ENCODE measurements at places on chromosomes 2 and 18.
A peak's percentile ranks its signal among the peaks of the same experiment; 100 is the strongest.

- peak; percentile 78 for DNase-seq
These were observed 41.7 kb upstream of the RND3 start for GRCh38 chr2:150528861-150529801.

DNA sequence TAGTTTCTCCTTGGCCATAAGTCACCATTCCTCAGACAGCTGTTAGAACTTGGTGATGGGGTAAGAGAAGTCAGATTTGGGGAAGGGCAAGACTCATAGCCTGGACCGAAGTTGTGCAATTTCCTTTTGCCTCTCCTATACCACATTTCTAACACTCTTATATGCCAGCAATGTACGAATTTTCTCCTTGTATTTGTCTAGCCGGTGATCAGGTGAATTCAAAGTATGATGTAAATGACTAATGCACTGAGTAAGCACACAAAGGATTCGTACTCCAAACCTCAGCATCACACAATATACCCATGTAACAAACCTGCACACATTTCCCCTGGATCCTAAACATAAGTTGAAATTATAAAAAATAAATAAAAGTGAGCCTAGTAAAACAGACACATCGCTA lies 1143.5 kb upstream of the CELF4 start:
- DNase-seq: no peak

DNA sequence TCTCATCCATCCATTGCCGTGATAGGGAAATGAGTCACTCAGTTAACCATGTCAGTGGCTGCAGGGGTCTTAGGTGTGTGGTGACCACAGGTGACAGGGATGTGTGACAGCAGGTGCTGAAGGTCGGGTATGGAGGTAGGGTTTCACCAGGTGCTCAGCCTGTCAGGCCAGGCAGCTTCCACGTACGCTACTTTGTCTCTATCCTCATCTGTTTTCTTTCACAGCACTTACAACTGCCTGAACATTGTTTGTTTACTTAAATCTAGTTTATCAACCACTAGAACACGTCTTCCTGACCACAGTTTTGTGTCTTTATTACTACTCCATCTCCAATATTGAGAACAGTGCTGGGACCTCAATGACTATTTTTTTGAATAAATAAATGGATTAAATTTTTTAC lies 11.4 kb upstream of the UXS1 start:
- DNase-seq: no peak

GRCh38 chr18:13620206-13620672 lies 106.1 kb downstream of the FAM210A start:
- no peak for DNase-seq

- DNase-seq: no peak
These were observed 76.9 kb downstream of the ZNF532 start for GRCh38 chr18:58941426-58942099.

DNA sequence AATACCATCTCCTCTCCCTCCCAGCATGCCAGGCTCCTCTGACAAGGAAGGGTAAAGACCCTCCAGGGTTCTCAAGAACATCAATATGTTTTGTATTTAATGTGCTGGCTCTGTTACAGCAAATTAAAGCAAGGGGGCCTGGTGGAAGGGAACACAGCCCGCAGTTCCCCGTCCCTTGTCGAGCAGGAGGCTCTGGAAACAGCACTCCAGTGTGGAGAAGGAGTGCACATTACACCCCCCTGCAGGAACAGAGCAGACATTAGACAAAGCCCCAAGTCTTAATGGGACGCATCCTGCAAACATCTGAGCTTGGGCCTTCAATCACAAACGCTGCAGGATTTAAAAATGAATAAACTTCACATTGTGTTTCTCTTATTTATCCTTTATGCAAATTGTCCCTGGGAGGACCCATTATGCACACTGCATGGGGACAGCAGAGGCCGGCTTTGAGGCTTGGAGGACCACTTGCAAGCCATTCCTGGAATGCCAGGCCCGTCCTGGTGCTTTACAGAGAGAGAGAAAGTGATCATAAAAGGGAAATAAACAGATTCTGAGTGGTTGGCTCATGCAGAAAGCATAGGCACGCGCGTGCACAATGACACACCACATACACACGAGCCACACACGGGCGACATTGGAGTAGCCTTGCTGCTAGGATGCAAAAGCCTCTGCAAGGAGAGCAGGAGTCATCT lies 328.7 kb downstream of the SMAD2 start:
- DNase-seq: no peak

DNA sequence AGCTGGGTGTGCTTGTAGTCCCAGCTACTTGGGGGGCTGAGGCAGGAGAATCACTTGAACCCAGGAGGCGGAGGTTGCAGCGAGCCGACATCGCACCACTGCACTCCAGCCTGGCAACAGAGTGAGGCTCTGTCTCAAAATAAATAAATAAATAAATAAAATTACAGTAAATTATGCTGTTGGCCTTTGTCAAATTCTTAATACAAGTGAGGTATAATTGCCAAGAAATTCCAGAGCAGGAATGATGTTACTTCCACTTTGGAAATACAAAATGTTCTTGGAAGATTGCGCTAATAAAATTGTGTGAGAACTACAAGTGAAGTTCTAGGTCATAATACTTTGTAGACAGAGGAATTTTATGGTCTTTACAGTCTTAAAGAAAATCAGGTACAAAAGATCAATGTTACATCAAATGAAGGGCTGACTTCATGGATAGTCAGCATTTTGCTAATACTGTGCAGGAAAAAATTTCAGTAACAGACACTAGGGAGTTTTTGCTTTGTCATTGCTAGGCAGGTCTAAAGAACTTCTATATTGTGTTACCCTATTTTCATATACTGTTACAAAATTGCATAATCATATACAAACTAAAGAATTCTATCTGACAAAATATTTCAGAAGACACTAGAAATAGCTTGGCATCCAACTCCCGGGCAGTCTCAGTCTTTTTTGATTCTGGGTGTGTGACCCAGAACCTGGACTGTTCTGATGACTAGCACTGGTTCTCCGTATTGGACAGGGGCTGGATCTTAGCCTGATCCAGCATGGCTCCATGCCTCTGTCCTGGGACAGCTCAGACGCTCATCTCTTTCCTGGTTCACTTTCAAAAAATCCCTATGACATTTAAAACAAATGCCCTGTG lies 76.0 kb upstream of the STK17B start:
- DNase-seq: no peak

DNA sequence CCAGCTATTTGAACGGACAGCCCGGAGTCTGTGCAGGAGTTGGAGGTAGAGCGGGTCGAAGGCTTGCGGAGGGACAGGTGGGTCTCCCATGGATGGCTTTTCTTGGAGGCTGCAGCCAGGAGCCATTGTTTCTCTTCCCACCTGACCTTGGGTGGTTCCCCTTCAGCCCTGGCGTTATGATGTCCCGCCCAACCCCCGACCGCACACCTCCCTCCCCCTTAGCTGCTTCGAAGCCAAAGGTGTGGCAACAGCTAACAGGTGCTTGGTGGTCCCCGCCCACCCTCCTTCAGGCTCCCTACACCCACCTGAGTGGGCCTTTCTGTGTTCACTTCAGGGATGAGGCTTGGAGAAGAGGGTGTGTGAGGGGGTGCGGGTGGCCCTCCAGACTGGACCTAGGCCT lies 62.7 kb downstream of the HPCAL1 start:
- DNase-seq: no peak

- no peak for DNase-seq
These were observed 147.8 kb downstream of the KCNE4 start for GRCh38 chr2:223199531-223200515.

- DNase-seq: no peak
These were observed 17.7 kb upstream of the CYP1B1 start for GRCh38 chr2:38093527-38094165.

- DNase-seq: peak; percentile 45
These were observed 31.2 kb downstream of the ARHGAP25 start for GRCh38 chr2:68765739-68766375.

- no peak for DNase-seq
These were observed 23.7 kb upstream of the SLC35F6 start for GRCh38 chr2:26740346-26740745.

DNA sequence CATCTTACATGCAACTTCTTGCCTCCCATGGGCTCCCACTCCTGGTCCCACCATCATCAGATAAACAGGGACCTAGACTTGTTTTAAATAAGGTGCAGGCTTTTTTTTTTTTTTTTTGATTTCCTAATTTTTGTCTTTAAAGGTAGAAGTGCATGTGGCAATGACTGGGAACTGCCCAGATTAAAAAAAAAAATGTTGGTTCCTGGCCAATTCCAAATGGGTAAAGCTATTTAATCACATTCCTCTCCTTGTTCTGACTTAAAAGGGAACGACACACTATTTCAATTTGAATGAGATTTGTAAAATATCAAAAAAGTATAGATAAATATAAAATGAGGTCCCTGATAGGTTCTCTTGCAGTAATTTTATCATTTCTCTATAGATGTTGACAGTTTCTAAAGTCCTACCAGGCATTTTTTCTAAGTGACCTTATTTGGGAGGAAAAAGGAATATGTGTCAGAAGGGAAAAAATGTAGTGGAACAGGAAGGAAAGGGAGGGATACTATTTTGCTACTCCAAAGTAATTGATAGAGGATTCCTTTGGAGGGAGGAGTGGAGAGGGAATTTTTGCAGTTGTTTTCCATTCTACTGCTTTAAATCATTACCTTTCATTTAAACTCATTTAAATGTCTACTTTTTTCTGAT lies 43.3 kb downstream of the DDX1 start:
- DNase-seq: peak; percentile 50

DNA sequence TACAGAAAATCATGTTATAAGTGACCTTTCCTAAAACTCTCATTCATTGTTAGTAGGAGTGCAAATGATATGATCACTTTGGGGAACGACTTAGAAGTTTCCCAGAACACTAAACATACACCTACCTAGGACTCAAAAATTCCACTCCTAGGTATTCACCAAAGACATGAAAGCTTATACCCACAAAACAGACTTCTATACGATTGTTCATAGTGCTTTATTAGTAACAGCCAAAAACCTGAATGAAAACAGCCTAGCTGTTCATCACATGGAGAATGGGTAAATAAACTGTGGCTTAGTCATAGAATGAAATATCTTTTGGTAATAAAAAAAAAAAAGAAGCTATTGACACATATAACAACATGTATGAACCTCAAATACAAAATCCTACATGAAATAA lies 8.8 kb downstream of the NOL10 start:
- no peak for DNase-seq

DNA sequence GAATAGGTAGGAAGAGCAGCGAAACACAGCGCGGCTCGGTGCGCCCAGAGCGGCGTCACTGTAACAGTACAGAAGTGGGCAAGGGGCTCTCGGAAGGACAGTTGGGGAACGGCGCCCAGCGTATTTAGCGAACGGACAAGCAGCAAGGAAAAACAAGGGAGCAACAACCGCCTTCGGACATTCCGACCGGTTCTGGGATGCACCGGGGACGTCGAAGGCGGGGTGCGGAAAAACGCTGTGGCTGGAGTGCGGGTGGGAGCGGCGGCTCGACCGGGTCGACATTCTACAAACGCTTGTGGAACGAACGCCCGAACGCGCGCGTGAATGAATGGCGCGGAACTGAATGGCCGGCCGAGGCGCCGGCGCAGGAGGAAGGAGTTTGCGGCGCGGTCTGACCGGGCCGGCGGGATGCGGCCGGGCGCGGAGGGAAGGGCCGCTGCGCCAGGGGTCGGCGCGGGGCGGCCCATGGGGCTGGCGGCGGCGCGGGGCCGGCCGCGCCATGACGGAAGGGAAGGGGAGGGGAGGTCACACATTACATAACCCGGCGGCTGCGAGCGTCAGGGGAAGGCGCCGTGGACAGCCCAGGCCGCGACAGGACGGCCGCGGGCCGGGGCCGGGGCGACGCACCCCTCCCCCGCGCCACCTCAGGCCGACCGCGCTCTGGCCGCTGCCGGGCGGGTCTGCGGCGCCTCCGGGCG lies 605 bp downstream of the REV1 start:
- peak; percentile 30 for DNase-seq

All from astrocyte (in vitro differentiated cells and primary cell).